ENCODE measurements at places on chromosomes 7 and 10.

- DNase-seq, result no peak
These were observed 21.5 kb downstream of the ADAMTS14 start for GRCh38 chr10:70693619-70694335.

DNA sequence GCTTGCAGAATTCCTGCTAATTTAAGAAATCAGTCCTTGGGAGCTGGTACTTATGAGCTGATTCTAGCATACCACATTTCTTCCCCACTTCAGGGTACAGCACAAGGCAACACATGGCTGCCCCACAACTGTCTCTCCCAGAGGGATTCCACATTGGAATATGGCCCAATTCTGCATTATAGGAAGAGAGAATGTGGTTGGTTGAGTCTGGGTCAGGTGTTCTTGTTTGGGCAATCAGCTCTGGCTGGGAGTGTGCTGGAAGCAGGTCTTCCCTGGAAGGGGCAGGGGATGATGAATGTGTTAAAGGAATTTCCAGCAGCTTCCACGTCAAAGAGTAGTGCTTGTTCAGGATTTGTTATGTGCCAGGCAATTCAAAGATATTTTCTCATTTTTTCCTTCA is 95.7 kb downstream of the BUB3 start:
- no peak for DNase-seq

- DNase-seq, result no peak
These were observed 114.2 kb downstream of the EGFR start for GRCh38 chr7:55132890-55133551.

DNA sequence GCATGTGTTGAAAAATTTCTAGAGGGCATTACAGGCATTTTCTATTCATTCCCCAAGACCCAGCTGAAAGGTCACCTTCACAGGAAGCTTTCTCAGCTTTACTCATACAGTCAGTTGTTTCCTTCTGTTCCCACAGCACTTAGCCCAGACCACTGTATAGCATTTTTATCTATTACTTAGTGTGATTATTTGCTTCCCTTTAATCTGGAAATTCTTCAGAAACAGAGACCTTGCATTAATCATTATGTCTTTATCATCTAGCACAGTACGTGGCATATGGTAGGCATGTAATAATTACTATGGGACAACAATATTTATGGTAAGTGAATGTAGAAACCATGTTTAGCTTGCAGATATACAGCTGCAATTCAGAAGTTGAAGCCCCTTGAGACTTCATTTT is 38.2 kb upstream of the CDK6 start:
- DNase-seq, result no peak

- no peak for DNase-seq
These were observed 137.4 kb downstream of the FAM53B start for GRCh38 chr10:124606822-124607221.

DNA sequence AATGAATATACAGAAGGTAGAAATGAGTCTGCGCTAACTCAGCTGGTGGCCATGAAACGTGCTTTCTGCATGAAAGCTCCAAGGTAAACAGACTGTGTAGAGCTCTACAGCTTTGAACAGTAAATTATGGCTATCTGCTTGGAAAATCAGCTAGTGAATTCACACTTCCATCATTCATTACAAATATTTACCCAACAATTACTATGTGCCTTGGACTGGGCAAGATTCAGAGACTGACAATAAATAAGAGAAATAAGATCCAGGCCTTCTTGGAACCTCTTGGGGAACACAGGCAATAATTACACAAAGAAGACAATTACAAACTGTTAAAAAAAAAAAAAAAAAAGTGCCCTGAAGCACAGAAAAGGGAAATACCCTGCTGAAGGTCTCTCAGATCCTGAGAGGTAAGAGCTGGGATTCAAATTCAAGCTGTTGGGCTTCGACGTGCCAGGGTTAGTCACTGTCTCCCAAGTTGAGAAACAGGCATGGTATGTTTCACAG is 15.8 kb downstream of the TSPAN12 start:
- no peak for DNase-seq

All from stimulated activated CD4-positive, alpha-beta T cell treated with anti-CD3 and anti-CD28 coated beads, Interleukin-15, amount 100 ng/mL, for 1 hour (primary cell).